Erythroblast (primary cell): ENCODE measurements at places on chromosomes 2 and 18.
A peak's percentile ranks its signal among the peaks of the same experiment; 100 is the strongest.

GRCh38 chr2:3189076-3189591 lies 188.5 kb downstream of the EIPR1 start:
- no peak for DNase-seq

- no peak for DNase-seq
Observed at GRCh38 chr2:30655660-30656059, 151.6 kb downstream of the CAPN13 start.

DNA sequence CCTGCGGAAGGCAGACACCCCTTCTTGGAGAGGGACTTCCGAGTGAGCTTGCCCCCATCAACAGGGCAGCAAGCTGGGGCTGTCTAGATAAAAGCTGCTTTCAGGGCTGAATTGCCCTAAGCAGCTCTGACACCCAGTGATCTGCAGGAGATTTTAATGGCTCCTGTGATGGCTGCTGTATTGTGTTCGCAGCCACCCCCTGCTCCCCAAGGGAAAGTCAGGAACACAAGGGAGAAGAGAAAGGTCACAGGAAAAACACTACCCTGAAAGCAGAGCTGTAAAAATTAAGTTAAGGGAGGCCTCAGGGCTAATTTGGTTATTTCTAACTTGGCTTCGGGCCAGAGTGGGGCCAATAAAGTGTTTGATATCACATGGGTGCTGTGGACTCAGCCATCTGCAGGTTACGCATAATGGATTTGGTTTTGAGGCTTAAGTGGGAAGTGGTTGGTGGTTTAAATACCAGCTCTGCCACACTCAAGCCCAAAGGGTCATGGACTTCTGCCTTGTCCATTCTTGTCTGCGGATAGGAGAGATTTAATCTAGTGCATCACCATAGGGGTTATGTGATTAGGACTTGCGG lies 147.6 kb downstream of the CLIP4 start:
- no peak for DNase-seq

DNA sequence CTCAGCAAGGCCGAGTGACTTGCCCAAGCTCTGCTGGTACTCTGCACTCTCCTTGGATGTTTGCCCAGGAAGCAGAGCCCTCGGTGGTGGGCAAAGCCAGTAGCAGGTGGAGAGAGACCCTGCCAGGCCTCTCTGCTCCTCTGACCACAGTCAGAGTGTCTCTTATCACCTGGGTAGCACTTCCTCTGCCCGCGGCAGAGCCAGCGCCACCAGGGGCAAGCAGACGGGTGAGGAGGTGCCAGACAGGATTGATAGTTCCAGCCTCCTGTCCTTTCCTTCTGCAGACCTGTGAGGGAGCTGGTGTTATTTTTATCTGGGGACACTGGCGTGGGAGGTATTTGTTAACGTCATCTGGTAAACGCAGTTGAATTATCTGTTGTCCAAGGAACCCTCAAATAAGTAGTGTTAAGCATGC lies 152.9 kb downstream of the SMAD7 start:
- DNase-seq: no peak

GRCh38 chr18:3079653-3080052 lies 66.7 kb upstream of the LPIN2 start:
- DNase-seq: no peak

GRCh38 chr2:75655861-75656260 lies 9.3 kb downstream of the MRPL19 start:
- no peak for DNase-seq

DNA sequence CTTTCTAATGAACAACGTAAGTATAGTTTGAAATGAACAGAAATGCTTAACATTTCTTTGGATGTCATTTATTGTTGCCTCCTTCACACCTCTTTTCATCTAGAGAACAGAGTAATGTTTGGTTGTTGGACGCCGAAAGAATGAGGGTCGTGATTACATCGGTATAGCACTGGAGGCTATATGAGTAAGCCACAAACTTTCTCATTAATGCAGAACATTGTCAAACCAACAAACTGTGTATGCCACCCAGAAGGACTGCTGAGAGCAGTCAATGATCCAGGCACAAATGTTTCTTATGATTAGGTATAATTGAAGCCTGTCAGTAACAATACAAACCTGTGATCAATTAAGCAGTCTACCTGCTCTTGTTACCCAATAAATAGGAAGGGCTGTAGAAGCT lies 1494.7 kb upstream of the NXPH2 start:
- DNase-seq: no peak

DNA sequence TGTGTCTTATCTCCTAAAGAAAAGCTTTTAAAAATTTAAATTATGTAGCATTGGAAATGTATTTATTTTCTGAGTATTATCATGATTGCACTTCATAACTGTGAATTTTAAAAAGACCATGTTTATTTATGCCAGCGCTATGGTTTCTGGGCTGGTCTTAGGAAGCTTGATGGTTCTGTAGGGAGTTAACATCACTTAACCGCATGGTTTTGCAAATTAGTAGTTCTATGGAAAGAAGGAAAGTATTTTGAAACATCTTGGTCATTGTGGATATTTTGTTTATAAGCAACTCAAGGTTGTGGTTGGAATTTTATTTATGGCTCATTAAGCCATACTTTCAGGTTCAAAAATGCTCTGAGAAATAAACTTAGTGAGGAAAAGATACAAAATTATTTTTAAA lies 549.4 kb downstream of the STK39 start:
- DNase-seq: no peak

- DNase-seq: no peak
Observed at GRCh38 chr2:39834426-39834825, 55.4 kb upstream of the THUMPD2 start.

GRCh38 chr18:48750485-48751175 lies 200.1 kb downstream of the SMAD7 start:
- DNase-seq: no peak

GRCh38 chr2:232030229-232030628 lies 68.7 kb downstream of the DIS3L2 start:
- DNase-seq: no peak

- DNase-seq: no peak
Observed at GRCh38 chr2:127588241-127588640, 52.8 kb downstream of the MYO7B start.

GRCh38 chr2:196486146-196486545 lies 153.4 kb upstream of the CCDC150 start:
- no peak for DNase-seq

- no peak for DNase-seq
Observed at GRCh38 chr2:212384027-212384426, 154.6 kb downstream of the ERBB4 start.

GRCh38 chr2:201830666-201831065 lies 24.3 kb downstream of the CDK15 start:
- no peak for DNase-seq

DNA sequence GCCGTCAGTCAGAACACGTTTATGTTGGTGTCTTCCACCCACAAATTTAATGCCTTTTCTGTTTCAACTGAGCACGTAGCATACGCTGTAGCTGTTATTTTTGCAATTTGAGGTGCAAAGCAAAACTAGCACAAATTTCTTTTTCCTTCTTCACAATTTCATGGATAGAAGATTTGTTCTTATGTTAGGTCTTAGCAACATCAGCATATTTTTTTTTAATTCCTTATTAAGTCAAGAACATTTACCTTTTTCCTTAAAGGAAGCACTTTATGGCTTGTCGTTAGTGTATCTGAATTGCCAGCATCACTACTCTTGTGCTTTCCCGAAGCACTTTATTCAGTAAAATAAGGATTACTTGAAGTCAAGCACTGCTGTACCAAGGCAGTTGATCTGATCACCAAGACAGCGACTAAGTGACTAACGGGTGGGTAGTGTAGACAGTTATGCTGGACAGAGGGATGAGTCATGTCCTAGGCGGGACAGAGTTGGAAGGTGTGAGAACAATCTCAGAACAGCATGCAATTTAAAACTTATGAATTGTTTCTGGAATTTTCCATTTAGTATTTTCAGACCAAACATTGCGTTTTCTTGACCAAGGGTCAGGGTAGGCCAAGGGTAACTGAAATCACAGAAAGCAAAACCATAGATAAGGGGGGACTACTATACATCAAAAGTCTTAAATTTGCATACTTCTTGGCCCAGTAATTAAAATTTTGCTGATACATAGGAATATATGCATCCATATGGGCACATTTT lies 13.3 kb downstream of the BABAM2 start:
- peak; percentile 67 for DNase-seq

- no peak for DNase-seq
Observed at GRCh38 chr2:123826729-123827271, 198.3 kb upstream of the CNTNAP5 start.

DNA sequence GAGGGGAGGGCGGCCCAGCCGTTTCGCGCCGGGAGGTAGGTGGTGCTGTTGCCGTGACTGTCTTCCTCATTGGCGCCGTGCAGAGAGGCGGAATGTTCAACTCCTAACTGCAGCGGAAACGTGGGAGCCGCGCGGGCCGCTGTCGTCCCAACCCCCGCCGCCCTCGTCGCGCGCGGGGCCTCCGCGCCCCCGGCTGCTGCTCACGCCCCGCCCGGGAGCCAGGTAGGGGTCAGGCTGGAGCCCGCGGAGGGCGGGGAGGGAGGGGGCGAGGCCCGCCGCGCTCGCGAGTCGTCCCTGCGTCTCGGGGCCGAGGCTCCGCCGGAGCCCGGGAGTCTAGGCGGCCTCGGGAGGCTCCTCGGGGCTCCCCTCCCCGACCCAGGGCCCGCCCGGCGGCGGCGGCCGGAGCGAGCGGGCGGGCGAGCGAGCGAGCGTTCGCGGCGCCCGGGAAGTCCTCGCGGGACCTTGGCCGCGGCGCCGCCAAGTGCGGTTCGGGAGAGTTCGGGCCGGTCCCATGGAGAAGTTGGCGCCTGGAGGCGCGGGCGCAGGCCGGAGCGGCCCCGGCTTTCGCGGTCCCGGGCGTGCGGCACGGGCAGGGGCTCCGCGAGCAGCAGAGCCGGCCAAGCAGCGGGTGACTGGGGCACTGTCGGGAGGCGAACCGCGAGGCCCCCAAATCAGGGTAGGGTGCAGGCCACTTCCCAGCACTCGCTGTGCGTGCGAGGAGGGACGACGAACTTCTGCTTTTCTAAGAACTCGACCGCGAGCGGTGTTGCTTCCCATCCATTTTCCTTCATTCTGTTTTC lies at the start of gene MAP3K20:
Gene MAP3K20 (plus strand): TSS at position 66 of the 800 bp plus-strand sequence. CDS start 15,186 bp downstream, outside the sequence.
- DNase-seq: peak; percentile 86

DNA sequence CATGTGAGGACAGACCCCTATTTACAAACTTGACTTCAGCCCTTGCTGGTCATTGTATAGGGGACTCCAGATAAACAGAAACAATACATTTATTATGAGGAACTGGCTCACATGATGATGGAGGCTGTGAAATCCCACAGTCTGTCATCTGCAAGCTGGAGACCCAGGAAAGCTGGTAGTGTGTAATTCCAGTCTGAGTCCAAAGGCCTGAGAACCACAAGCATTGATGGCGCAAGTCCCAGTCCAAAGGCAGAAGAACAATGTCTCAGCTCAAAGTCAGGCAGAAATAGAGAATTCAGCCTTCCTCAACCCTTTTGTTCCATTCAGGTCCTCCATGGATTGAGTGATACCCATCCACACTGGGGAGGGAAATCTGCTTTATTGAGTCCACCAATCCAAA lies 28.1 kb upstream of the SPP2 start:
- no peak for DNase-seq

DNA sequence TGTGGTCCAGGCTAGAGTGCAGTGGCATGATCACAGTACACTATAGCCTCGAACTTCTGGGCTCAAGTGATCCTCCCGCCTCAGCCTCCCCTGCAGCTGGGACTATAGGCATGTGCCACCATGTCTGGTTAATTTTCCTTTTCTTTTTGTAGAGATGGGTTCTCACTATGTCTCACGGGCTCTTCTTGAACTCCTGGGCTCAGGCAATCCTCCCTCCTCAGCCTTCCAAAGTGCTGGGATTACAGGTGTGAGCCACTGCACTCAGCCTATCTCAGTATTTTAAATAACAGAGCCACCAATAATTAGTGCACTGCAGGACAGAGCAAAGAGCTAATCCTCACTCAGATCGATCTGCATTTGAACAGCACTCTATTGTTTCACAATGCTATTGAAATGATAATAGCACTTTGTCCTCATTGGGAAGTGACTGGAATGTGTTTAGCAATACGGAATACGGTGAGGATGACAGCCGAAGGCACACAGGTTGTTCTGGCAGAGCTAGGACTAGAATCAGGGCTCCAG lies 335.9 kb downstream of the DLGAP1 start:
- no peak for DNase-seq

DNA sequence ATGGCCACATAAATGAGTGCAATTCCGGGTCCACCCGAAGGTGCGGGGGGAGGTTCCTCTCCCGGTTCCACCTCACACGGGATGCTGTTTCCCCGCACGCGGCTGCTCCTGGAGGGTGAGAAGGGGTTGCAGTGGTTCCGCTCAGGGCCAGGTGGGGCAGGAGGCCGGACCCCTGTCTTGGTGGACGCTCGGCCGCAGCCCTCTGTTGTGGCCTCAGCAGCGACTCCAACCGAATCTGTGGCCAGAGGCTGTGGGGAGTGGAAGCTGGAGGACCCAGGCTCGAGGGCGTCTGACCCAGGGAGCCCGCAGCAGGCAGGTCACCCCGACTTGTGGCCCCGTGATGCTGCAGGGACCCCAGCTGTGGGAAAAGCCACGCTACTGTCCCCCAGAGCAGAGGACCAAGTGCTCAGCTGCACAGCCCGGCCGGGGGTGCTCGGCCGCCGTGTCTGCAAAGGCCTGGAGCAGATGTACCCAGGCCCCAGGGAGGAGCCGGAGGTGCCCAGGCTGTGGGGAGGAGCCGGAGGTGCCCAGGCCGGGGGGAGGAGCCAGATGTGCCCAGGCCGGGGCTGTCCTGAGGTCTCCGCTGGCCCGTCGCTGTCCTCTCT lies 83.9 kb downstream of the RTP5 start:
- no peak for DNase-seq

DNA sequence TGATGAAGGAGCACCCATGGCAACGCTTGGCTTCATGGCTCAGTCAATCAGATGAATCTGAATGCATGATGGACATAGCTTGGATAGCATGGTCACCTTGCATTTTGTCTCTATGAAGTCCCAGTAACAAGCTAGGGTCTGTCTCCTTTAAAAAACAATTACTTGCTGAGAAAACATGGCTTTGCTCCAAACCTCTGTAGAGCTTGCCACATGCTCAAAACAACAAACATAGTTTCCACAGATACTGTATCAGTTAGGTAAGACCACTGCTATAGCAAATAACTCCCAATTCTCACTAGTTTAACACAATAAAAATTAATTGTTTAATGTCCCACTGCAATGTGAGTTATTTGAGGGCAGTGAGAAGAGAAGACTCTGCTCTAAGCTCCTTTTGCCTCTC lies 401.0 kb downstream of the IRS1 start:
- DNase-seq: no peak

- no peak for DNase-seq
Observed at GRCh38 chr2:120995656-120996190, 260.1 kb downstream of the GLI2 start.

DNA sequence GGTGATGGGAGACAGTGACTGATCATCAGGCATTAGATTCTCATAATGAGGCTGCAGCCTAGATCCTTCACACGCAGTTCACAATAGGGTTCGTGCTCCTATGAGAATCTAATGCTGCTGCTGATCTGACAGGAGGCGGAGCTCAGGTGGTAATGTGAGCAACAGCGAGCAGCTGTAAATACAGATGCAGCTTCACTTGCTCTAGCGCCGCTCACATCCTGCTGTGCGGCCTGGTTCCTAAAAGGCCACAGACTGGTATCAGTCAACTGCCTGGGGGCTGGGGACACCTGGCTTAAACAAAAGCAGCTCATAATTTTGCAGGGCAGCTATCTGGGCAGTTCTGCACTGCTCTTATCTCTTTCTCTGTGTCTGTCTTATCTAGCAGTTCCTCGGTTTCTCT lies 20.4 kb upstream of the CD226 start:
- DNase-seq: no peak
